Left renal pelvis (tissue), 4 donors: ENCODE measurements at places on chromosomes 16 and 17. TPM values are rescaled to one million over a fixed set of nuclear protein-coding genes. Genes with fewer than 3 reads are reported as not detected.

TBC1D26 gene
- polyA plus RNA-seq: 1.2 TPM

GNAO1 gene
- polyA plus RNA-seq: 7.3 TPM

CHRNE gene
- 1.8 TPM for polyA plus RNA-seq

TMIGD1 gene
- 1.4 TPM for polyA plus RNA-seq

ZG16 gene
- 0.05 TPM for polyA plus RNA-seq

CCL3 gene
- 1.7 TPM for polyA plus RNA-seq

PFN1 gene
- 335 TPM for polyA plus RNA-seq

CIBAR2 gene
- polyA plus RNA-seq: not detected

GPR139 gene
- polyA plus RNA-seq: not detected

KRTAP3-1 gene
- polyA plus RNA-seq: not detected

MT1G gene
- polyA plus RNA-seq: 173 TPM
